ENCODE measurements at places on chromosomes 6 and 20.

DNA sequence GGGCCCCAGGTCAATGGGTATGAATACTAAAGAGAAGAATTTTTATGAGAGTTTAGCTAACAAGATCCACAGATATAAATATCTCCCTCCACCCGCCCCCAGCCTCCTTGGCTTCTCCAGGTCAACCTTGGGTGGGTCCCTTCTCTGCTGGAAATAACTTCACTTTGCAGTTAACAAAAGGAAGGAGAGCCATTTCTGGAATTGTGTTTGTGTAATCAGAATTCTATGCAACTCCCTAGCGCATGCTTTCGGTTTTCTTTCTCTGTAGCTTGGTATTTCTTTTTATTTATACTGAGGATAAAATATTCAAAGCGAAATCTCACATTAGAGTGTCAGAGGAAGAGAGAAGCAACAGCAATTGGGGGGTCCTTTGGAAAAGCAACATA lies 27.1 kb downstream of the RIPOR2 start:
- DNase-seq = no peak

DNA sequence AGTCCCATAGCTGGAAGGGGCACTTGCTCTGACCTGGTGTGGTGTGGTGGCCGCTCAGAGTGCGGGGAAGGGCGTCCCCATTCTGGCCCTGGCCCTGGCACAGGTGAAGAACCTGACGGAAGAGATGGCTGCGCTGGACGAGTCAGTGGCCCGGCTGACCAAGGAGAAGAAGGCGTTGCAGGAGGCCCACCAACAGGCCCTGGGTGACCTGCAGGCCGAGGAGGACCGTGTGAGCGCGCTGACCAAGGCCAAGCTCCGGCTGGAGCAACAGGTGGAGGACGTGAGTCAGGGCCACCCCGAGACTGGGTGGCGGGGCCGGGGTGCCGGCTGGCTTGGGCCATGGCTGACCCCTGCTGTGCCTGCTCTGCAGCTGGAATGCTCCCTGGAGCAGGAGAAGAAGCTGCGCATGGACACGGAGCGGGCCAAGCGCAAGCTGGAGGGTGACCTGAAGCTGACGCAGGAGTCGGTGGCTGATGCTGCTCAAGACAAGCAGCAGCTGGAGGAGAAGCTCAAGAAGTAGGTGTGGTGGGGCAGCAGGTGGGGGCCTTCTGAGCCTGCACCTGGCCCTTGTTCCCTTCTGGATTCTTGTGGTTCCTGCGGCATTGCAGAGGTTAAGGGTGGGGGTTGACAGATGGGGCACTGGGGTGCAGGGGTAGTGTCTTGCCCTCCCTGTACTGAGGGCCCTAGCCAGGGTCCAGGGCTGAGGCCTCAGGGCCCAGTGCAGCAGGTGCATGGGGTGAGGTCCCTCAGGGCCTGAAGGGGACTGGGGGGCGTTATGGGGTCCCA lies 40.8 kb downstream of the MYH7B start:
- DNase-seq = no peak

DNA sequence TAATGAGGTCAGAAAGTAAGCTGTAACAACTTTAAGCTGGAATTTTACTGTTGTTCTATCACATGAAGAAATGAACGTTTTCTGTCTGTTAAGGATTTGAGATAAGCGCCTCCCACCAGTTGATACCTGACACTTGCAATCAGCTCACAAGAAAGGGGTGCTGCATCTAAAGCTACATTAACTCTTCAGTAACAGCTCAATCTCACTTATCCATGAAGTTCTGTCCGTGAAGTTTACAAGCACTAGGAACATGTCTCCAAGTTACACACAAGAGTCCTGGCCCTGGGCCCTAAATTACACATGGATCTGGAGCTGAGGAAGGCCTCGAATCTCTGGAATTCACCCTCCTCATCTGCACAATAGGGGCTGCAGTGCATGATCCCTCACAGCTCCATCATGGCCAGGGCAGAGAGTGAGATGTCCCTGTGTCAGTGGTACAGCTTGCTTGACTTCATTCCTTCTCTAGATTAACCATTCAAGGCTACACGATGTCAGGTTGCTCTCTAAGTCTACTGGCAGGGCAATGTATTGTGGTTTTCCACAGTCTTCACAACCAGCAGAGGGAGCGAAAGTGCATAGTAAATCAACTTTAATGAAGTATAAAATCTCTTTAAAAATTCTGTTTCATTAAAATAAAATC lies 182.4 kb upstream of the MCHR2 start:
- no peak for DNase-seq

GRCh38 chr6:151142676-151143075 lies 97.1 kb upstream of the AKAP12 start:
- no peak for DNase-seq

- DNase-seq = peak; percentile 47
Observed at GRCh38 chr20:43955062-43955749, 40.6 kb downstream of the TOX2 start.

- peak; percentile 85 for DNase-seq
Observed at GRCh38 chr6:41545703-41546474, at the start of gene FOXP4. Gene FOXP4, plus strand, starts transcription at chr6:41546381. Its CDS starts 19,380 bp downstream, at chr6:41565761.

- DNase-seq = no peak
Observed at GRCh38 chr6:91713911-91714310, 1127.0 kb upstream of the MAP3K7 start.

DNA sequence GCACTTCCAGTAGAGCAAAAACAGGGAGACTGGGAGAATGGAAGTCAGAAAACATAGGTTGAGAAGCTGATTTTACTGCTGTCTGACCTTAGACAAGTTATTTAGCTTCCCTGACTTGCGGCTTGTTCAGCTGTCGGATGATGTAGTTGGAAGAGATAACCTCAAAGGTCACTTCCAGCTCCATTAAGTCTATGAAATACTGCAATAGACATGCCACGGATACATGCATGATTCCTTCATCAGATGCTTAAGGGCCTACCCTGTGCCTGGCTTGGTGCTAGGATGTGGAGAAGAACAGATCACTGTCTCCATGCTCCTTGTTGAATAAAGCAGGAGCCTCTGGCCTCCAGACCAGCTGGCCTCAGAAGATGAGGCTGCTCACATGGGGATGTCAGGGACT lies 43.7 kb downstream of the FYN start:
- no peak for DNase-seq

DNA sequence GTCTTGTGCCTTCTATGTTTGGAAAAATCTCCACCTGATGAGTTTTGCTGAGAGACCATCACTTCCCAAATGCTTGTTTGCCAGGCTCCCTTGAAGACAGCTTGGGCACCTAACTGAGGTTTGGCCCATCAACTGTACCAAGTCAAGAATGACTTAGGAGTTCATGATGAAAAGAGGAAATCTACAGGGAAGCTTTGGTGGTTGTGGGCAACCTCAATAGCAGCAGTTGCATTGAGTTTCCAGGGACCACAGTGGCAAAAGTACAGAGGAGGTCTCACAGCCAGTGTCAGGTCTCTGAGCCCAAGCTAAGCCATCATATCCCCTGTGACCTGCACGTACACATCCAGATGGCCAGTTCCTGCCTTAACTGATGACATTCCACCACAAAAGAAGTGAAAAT lies 49.7 kb upstream of the PHACTR1 start:
- no peak for DNase-seq

DNA sequence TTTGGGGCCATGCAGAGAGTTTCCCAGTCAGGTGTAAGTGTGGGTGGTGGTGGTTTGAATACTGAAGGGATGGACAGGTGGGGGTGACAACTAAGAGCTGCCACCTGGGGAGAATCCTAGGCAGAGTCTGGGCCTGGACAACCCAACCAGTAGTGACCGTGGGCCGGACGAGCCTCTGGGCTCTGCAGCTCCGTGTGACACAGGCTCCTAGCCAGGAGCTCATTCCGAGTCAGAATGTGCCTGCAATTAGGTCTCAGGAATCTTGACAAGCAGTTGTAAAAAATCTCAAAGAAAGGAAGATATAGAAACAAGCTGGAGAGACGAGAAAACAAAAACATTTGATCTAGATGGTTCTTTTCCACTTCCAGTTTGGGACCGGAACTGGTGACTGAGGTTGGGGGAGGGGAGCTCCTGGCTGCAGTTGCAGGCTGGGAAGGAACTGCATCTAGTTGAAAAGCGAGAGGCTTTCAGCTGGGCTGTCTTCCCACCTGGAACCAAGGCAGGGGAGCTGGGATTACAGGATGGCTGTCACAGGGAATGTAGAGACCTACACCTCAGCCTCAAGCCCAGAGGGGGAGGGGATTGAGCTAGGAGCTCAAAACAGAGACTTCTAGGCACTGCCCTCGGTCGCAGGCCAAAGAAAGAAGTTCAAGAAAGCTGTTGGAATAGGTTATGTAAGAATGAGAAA lies 156.9 kb downstream of the PAX1 start:
- DNase-seq = no peak

GRCh38 chr6:170052991-170053821 lies 237.7 kb downstream of the DLL1 start:
- DNase-seq = no peak

DNA sequence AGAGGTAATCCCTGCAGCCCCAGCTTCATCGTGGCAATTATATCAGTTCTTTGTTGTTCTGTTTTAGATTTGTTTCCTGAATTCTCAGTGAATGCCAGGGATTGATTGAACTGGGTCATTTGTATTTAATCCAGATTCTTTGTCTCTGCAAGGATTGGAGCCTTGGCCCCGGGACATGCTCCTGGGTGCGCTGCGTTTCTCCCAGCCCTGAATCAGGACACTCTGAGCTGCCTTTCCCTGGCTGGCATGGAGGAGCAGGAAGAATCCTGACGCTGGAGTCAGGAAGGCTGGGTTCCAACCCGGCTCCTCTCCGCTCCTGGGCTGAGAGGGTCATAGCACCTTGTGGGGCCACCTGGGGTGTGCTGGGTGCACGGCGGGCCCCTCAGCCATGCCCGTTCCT lies 545.6 kb downstream of the QKI start:
- DNase-seq = no peak

DNA sequence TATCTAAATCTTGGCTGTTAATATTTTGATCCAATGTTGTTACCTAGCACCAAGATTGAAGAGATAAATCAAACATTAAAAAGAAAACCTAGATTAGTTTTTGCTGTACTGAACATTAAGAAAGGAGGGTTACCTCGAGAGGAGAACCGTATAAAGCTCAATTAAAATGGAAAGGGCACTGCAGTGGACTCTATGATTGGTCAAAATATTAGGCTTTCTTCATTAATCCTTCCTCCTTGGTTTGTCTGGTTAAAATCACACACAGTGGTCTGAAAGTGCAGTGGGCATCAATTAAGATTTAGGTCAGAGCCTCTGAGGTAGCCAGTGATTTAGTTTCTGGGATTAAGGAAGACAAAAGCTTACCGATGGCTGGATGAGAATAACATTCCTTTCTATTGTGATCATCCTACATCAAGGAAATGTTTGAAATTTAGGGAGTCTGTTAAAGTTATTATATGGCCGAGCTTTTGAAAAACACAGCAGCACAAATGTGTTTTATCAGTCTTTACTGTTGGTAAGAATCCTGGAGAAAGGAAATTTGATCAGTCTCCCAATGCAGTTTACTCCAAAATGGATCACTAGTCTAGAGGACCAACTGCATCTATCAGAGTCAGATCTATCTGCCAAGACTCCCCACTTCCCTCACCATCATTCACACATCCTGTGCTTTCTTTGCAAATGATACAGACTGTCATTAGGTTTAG lies 134.6 kb upstream of the NEDD9 start:
- no peak for DNase-seq

DNA sequence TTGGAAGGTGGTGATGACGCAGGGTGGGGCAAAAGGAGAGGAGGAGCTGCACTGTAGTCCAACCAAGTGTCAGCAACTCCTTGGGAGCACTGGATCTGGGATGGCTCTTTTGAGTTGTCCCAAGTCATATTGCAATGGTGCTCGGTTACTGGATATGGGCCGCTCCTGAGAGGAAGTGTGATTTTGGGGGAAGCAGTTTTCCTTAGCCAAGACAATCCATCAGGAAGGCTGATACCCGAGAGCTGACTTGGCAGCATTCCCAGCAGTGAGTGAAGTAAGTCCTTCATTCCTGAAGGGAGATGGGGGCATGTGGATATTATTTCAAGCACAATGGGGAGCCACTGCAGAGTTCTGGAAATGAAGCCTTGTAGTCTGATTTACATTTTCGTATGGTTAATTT lies 354.1 kb downstream of the RFPL4B start:
- DNase-seq = no peak

GRCh38 chr6:106724848-106725247 lies 95.5 kb downstream of the QRSL1 start:
- no peak for DNase-seq

DNA sequence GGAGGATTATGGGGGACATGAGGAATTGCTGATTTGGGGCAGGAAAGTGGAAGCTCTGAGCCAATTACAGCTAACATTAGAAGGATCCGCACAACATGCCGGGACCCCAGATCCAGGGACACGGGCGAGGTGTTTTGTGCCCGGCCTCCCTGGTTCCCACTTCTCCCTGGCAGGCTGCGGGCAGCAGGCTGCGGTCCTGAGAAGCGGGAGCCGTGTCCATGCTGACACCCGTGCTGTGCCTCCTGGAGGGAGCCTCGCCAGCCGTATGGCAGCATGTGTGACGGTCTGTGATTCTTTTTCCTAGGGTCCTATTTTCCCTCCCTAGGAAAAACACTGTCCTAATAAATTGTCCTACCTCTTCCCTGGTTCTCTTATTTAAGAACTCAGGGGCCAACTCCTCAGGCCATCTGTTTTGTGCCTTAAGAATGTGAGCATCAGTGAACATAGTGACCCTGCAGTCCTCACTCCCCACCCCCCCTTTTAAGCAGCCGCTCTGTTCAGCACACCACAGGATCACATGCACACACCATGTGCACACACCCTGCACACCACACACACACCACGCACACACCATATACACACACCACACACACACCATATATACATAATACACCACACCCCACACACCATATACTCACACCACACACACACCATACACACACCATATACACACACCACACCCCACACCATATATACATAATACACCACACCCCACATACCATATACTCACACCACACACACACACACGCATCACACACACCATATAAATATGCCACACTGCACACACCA lies 49.9 kb downstream of the DACT2 start:
- DNase-seq = no peak

DNA sequence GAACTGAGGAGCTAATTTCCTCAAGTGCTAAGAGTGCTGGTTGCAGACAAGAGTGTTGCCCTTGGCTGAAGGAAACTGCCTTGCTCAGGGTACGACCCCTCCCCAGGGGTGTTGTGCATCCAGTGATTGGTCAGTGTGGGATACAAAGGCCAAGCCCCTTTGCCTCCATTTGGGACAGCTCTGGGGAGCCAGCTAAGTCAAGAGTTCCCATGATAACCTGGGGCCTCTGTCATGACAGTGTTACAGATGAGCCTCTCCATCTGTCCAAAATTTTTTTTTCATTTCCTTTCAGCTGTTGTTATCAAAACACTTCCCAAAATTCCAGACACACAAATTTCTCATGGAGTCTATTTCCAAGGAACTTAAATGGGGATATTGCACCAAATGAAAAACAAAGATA lies 93.3 kb downstream of the HS3ST5 start:
- no peak for DNase-seq

GRCh38 chr6:140011537-140011936 lies 637.1 kb upstream of the CITED2 start:
- no peak for DNase-seq

DNA sequence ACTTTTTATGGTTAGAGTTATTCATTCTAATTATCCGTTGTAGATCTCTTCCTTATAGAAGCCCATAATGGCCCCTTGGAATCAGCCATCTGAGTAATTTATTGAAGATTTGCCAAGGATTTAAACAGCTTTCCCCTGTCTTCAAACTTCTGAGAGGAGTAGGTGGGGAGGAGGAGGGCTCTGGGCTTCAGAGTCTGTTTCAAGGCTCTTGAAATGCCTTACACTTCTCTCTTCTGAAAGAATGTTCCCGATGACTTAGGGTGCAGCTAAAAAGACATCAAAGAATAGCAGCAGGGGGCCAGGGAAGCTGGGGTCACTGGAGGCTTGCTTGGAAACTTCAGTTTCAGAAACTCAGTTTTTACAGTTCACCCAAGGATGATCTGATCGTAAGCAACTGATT lies 165.3 kb downstream of the ZDHHC14 start:
- DNase-seq = no peak

All from stimulated activated CD4-positive, alpha-beta T cell treated with anti-CD3 and anti-CD28 coated beads, Interleukin-2, amount 100 ng/mL, for 24 hours (primary cell).